ENCODE measurements at places on chromosomes 11 and 22.
A peak's percentile ranks its signal among the peaks of the same experiment; 100 is the strongest.

- no peak for DNase-seq
These were observed 201.0 kb downstream of the SNX19 start for GRCh38 chr11:130715085-130715876.

DNA sequence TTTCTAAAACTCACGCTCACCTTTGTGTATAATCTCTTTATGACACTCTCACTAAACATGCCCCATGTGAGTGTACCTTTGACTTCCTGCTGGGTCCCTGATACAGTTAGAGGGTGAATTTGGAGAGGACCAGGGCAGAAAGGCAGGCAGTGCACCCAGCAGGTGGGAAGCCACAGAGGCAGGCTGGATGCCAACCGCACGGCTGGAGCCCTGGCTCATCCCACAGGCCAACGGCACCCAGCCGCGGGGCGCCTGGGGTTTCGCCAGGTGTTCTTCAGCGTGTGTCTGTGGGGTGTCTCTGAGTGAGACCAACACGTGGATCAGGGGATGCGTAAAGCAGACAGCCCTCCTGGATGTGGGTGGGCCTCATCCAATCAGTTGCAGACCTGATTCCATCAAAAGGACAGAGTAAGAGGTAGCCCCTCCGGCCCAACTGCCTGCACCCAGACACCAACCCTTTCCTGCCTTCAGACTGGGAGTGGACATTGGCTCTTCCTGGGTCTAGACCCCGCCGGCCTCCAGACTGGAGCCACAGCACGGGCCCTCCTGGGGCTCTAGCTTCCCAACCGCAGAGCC lies 51.6 kb downstream of the DHCR7 start:
- DNase-seq = no peak

- DNase-seq = no peak
These were observed 3.7 kb upstream of the MTFP1 start for GRCh38 chr22:30421695-30422480.

- DNase-seq = no peak
These were observed 1086.3 kb downstream of the FAM181B start for GRCh38 chr11:81647374-81647773.

DNA sequence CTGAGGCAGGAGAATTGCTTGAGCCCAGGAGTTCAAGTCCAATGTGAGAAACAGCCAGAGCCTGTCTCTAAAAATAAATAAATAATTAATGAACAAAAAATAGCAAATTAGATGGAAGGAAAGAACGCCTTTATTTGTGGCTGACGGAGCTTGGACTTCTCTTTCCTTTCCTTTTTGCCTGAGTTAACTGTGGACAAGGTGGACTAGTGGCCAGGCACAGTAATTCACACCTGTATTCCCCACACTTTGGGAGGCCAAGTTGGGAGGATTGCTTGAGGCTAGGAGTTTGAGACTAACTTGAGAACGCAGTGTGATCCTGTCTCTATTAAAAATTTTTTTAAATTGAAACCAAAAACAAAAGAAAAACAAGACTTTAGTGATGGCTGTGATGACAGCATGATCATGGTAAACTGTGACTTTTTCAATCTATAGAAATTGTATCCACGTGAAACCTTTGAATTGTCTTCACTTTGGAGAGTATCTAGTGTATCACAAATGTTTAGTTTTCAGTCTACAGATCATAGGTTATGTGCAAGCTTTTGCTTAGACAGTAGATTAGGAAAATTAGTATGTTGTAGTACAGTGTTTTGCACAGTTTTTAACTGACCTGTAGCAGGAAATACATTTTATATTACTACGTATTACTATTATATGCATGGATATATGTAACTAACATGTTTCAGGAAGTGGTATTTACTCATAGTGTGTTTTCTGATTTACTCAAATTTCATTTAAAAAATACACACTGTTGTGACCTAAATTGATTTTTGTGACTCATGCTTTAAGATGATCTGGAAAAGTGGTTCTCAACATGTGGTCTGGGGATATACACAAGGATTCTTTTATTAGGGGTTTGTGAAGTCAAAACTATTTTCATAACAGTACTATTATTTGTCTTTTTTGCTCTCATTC lies 42.1 kb downstream of the KDM2A start:
- DNase-seq = no peak

DNA sequence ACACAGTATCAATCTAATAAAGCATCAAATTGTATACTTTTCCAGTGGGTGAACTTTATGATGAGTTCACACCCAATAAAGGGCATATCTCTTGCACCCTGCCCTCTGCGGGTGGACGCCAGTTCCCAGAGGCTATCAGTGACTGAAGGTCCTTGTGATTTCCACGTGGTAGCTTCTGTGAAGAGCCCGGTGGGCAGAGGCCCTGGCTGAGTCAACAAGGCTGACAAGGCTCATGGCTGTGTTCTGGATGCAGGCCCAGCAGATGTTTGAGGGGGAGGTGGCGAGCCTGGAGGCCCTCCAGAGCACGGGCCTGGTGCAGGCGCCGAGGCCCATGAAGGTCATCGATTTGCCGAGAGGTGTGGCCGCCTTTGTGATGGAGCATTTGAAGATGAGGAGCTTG lies 71.4 kb downstream of the PIWIL3 start:
- DNase-seq = no peak

DNA sequence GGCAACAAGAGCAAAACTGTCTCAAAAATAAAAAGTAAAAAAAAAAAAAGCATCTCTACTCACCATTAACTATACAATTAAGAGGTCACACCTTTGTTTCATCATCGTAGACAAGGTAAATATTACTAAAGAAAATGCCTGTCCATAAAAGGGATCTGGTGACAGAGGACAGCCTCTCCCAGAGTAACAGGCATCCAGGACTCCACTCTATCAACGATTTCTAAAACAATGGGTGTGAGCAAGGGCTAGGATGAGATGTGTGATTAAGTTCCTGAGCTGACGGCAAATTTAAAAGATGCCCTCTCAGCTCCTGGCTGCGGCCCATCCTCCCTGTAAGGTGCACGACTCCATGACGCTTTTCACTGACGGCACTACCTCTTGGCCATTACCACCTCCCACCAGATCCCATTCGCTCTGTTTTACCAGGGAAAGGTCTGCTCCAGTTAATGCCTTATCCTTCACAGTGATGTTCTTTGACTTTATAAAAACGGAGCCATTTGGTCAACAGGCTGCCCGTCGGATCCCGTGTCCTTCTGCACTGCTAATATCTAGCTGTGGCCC lies 2.3 kb upstream of the TMEM45B start:
- no peak for DNase-seq

DNA sequence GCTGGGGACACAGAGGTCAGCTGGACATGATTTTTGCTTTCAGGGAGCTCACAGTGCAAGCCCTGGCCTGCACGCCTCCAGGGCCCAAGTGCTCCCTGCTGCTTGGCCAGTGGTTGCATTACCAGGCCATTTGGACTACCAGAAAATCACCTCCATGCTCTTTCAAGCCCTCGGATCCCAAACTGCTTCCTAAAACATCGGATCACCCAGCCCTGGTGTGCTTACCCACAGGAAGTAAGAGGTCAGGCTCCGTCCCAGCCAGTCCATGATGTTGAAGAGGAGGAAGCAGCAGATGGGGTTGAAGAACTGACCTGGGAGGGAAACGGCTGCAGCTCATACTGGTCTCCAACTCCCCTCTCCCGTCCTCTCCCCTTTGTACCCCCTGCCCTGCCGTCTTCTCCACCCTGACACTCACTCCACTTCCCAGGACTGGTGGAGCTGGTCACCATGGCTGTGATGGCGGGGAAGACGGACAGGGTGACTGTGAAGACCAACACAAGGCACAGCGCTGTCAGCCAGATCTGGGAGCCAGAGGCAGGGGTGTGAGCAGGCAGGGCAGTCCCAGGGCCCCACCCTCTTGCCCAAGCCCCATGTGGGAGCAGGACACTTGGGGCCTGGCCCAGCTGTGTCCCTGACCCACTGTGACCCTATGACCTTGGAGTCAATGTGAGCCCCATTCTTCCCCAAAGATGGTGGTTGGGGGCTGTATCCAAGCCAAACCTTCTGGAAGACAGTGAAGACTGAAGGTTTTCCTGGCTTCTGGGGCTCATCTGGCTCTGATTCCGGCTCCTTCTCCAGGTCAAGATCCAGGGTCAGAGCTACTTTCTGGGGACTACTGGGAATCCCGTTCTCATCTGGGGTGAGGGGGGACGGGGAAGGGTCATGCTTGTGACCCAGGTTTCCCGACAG lies 5.6 kb downstream of the SLC29A2 start:
- no peak for DNase-seq

GRCh38 chr11:12223771-12224536 lies 113.6 kb downstream of the MICAL2 start:
- no peak for DNase-seq

- no peak for DNase-seq
These were observed 603.7 kb downstream of the TBC1D22A start for GRCh38 chr22:47366026-47366767.

- no peak for DNase-seq
These were observed 37.6 kb upstream of the CEP295 start for GRCh38 chr11:93623920-93624319.

- DNase-seq = peak; percentile 23
These were observed 1496.5 kb downstream of the FAM181B start for GRCh38 chr11:81237139-81237538.

- DNase-seq = no peak
These were observed 10.2 kb upstream of the SC5D start for GRCh38 chr11:121282386-121282785.

DNA sequence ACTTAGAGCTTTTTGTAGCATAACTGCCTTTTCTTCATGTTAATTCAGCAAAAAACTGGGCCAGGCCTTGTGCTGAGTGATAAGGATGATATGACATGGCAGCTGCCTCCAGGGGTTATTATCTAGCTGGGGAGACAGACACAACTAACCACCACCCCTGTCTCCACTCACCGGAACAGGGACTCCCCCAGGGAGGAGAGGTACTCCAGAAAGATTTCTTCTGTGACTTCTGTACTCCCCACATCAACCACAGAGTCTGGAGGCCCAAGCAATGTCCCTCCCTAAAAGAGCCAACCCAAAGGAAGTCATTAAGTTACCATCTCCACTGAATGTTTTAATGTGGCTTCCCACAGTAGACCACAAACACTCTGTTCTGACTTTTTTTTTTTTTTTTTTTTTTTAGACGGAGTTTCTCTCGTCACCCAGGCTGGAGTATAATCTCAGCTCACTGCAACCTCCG lies 14.3 kb upstream of the PMM1 start:
- DNase-seq = no peak

DNA sequence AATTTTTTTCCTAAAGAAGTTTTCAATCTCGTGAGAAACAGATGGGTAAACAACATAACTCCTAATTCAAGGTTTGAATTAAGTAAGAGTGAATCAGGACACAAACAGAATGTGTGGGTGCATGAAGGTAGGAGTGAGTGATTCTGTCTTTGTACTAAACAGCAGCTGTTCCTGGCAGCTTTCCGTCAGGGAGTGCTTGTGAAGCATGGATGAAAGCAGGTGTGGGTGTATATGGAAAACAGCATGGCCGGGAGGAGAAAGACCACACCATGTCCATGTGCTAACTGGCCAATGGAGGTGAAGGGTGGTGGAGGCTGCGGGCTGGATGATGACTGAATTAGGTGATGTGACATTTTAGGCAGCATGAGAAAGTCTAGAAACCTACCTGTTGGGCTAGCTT lies 49.6 kb downstream of the BARX2 start:
- DNase-seq = no peak

DNA sequence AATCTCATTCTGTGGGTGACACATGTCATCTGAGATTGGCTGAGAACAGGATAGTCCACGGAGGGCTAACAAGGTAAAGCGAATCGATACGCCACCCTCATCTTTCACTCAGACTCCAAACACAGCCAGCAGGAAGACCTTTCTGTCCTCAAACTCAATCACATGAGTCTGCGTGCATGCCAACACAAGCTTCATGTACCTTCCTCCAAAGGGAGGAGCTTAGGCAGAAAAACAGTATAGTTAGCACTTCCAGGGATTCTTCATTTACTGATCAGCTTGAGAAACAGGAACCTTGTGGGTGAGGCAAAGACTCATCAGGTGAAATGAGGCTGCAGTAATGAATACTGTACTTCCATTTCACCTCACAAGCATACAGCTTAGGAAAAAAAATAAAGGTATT lies 767.1 kb upstream of the API5 start:
- no peak for DNase-seq

DNA sequence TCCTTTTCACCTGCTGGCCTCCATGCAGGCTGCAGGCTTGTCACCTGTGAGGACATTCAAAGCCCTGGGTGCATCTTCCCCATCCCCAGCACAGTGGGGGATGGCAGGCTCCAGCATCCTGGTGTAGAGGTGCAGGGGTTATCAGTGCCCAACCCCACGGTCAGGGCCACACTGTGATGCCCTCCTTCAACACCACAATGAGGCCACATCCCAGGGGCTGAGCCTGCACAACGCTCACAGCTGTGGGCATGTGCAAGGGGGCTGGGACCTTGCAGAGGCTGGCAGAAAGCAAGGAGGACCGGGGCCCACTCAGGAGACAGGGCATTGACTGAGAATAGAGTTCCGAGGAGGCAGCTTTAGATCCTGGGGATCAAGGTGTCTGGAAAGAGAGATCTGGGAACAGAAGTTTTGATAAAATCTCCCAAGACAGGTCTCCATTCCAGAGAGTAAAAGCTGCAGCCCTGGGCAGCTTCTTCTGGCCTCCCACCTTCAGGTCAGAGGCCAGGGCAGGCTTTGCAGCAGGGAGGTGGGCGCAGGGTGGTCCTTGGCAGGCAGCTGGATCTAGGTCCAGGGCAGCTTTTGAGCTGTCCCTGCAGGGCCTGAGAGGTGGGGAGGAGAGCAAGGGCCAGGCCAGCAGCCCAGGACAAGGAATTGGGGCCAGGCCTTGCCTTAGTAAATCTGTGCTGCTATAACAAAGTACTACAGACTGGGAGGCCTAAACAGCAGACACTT lies 250.8 kb upstream of the B3GAT1 start:
- no peak for DNase-seq

- no peak for DNase-seq
These were observed 43.3 kb upstream of the PAK1 start for GRCh38 chr11:77517226-77517625.

DNA sequence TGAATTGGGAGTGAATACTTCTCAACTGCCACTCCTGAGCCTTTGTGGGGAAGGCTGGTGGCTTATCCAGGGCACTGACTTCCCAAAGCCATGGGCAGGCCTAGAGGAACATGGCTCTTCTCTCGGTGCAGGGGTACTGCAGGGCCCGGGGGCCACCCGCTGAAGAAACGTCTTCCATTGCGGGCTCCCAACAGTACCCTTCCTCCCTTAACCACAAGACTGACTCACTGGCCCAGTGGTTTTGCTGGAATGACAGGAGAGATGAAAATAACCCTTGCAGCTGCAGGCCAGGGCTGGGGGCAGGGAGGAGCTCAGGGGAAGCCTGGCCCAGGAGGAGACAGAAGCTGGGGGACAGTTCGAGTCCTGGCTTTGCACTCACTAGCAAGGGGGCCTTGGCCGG lies 13.5 kb downstream of the TXN2 start:
- DNase-seq = peak; percentile 92
